ENCODE measurements at places on chromosomes 16 and 17.

DNA sequence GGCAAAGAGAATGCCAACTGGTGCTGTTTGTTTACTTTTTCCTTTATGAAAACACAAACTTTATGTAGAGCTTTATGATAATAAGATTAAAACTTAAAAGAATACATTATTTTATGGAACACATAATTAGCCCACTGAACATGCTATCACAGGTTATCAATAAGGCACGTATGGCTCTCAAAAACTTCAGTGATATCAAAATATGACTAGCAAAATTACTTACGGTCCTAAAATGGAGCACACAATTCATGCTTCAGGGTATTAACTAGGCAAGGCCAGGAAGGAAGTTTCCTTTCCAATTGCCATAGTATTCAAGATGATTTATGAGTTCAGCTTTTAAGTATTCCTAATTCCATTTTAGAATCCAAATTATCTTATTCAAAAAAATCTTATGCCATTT lies 3.6 kb downstream of the RNF43 start:
- DNase-seq = no peak

GRCh38 chr17:34624767-34625383 lies 45.5 kb downstream of the TMEM132E start:
- no peak for DNase-seq

- no peak for DNase-seq
Measured at GRCh38 chr17:76446449-76447231, 6.3 kb downstream of the UBE2O start.

DNA sequence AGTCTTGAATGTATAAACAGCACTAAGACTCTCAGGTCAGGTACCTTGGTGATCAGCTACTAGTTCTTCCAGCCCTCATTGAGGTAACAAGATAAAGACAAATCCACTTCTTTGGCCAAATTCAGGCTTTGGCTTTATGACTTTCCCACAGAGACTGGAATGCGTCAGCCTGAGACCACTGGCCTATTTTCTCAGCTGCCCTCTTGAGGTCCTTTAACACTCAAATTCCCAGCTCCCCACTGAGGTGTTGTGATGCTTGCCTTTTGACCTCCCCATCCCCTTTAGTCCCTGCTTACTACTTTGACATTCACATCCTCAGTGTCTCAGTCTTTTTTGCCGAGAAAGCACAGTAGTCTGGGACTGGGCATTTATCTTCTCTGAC lies 10.6 kb downstream of the TNFAIP1 start:
- no peak for DNase-seq

DNA sequence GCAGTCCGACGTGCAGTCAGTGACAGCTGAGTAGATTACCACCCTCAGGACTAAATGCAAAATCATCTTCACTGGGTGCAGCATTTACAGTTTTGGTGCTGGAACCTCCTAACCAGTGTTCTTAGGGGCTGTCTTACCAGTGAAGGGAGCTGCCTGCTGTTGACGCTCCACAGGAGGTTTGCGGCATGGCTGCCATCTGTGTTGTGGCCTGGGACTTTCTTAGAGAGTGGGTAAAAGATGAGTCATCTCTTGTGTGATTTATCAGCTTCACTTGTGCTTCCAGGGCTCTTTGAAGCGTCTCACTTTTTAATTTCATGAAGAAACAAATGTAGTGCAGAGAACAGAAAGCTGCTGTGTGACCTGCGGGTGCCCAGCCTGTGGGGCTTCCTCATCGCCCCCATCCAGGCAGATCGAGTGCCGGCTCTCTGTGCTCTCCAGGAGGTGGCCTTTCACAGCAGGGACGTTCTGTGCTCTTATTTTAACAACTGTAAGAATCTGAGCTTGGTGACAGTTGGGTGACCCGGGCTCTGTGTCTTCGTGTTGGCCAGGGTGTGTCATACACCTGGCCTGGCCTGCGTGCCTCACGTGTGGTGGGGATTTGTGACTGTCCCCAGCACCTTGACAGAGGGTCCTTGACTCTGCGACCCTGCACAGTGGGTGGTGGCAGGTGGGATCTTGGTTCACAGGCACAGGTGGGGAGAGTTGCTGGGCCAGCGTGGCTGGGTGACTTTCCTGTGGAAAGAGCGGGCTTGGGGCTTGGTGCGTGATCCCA lies 24.3 kb upstream of the ZNF750 start:
- DNase-seq = no peak

- no peak for DNase-seq
Measured at GRCh38 chr16:88144028-88144511, 192.8 kb downstream of the BANP start.

DNA sequence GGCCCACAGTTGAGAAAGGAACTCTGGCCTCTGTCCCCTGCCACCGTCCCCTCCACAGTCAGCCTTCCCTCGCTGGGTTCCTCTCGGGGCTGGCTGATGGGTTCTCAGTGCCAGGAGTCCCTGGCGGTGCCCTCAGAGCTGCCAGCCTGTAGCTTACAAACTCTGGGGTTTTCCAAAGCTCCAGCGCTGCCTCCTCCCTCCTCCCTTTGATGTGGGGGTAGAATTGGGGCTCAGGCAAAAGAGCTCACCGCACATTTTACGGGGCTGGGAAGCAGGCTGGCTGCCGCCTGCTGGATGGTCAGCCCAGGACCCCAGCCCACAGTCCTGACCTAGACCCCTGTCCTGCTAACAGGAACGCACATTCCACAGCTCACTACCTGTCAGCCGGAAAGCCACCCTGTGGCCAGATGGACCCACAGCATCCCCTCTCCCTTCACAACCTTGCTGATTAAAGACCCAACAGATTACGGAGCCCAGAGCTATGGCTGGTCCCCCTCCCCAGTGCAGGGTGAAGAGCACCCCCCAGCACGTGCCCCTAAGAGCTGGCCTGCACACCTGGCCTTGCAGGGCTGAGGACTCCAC lies 6.0 kb downstream of the VASN start:
- no peak for DNase-seq

GRCh38 chr17:44152875-44153274 lies 11.1 kb downstream of the HROB start:
- DNase-seq = no peak

- no peak for DNase-seq
Measured at GRCh38 chr17:30238387-30239088, 3.0 kb upstream of the SLC6A4 start.

DNA sequence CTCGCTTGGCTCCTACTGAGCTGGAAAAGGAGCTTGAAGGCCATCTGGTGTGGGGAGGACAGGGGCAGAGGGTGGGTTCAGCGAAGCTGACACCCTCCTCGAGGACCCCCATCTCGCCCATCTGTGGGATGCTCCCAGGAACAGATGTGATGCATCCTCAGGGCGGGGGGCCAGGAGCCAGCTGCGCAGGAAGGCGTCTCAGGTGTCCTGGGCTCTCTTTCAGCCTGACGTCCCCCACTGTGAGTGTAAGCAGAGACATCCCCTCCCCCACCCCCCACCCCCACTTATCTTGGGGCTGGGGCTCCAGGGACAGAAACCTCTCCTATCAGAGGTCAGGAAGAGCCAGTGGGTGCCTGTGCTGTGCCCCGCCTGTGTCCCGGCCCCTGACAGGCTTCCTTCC lies 16.2 kb downstream of the KIF19 start:
- DNase-seq = no peak

DNA sequence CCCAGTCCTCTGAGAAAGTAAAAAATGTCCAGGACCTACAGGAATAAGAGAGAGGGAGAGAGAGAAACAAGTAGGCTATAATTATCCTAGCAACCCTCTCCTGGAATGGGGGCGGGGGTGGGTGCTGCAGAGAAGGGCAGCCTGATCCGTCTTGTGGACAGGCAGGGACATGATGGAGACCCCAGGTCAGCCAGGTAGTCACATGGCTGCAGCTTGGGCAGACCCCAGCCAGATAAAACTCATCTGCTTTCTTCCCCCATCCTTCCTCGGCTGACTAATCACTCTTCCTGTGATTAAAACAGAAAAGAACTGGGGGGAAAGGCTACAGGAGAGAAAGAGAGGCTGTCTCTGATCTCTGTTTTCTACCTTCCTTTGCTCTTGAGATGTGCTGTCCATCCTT lies 32.6 kb downstream of the COPZ2 start:
- no peak for DNase-seq

DNA sequence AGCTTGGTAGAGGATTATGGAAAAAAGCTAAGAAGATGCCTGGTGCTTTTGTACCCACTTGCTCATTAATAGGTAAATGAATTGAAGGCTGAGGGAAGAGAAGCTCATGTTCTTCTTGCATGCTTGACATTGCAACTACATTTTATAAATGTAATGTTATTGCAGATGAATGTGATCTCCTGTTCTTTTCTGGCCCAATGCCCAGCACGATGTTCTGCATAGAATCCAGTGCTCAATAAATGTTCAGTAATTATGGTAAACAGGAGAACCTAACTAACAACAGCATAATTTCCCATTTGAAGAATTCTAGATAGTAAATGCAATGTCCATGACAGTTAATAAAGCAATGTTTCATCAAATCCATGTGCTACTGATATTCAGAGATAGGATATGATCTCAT lies 638.2 kb upstream of the SOX9 start:
- DNase-seq = no peak

- no peak for DNase-seq
Measured at GRCh38 chr17:67995570-67996263, 552 bp downstream of the C17orf58 start.

GRCh38 chr17:74183411-74183810 lies 20.1 kb upstream of the RPL38 start:
- DNase-seq = no peak

GRCh38 chr16:4233431-4233830 lies 8.4 kb downstream of the SRL start:
- DNase-seq = no peak

GRCh38 chr17:44318077-44318892 lies 6.3 kb downstream of the SLC25A39 start:
- no peak for DNase-seq

- no peak for DNase-seq
Measured at GRCh38 chr16:20906341-20907255, 6.0 kb downstream of the LYRM1 start.

DNA sequence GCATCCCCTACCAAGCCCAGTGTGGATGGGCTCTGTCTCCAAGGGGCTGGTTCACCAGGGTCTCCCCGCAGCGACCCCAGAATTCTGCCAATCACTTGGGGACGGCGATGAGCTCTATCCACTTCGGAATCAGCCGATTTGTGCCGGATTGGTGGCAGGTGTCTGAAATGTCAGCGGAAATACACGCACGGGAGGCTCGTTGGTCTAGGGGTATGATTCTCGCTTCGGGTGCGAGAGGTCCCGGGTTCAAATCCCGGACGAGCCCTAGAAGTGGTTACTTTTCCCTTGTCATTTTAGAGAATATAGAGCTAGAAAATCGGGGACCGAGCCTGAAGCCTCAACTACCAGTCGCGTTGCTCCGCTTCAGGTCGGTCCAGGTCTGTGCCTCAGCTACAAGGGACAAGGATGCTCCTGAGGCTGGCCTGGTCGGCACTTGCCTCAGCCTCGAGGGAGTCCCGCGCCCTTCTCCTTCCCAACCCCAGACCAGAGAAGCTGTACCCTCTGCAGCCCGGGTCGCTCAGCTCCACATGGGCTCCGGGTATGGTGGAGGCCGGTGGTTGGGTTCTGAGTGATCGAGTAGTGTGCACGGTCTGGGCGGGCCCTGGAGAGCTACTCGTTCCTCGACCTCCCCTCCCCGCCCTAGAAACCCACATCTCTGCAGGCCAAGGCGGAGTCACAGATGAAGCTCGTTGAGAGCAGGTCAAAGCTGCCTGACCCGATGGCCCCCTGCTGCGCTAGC lies 16.0 kb upstream of the OR1F1 start:
- no peak for DNase-seq

DNA sequence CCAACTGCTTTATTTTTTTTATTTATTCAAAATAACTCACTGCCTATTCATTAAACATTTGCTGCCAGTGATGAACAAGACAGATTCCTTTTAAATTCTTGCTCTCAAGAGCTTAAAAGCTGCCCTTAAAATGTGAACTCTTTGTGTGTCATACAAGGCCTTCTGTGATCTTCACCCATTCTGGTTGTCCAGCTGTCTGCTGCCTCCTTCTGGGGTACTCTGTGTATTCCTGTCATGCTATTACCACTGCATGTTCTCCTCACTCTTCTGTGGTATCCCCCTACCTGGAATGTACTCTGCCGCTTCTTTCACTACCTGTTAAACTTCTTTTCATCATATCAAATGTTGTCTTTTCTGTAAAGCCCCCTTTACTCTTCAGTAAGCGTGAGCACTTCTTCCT lies 165.8 kb downstream of the CHD9 start:
- no peak for DNase-seq

DNA sequence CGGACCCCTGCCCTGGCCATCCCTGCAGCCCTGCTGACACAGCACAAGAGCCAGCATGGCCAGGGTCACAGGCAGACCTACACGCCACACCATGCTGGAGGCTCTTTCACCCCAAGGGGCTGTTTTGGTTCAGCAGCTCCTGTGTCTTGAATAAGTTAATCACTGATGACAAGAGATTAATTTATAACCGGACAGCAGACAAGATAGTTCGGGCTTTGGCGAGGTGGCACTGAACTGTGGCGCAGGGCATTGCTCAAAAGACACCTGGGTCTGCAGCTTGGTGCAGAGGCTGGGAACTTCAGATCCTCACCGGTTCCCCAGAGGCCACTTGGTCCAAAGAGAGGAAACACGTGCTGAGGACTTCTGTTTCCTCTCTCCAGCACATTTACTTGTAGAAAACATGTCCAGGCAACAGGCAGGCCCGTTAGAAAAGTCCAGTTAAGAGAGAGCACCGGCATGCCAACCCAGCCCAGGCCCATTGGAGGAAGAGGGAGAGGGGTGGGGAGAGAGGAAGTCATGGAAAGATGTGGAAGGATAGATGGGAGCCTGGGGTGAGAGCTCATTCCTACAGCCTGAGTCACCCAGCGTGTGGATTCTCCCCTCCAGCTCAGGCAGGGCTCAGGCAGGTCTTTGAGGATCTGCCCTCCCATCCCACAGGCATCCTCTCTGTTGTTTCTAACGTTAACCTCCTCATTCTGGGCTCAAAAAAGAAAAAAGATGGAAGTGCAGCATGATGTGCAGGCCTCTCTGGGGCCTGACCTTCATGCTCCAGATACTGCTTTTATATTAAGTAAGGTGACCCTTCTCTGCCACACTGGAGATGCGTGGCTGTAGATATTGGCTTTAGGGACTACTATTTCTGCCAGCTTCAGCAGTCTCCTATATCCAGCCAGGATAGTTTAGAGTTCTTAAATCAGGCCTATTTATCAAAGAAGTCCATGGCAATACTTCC lies 80.0 kb upstream of the HNF1B start:
- no peak for DNase-seq

DNA sequence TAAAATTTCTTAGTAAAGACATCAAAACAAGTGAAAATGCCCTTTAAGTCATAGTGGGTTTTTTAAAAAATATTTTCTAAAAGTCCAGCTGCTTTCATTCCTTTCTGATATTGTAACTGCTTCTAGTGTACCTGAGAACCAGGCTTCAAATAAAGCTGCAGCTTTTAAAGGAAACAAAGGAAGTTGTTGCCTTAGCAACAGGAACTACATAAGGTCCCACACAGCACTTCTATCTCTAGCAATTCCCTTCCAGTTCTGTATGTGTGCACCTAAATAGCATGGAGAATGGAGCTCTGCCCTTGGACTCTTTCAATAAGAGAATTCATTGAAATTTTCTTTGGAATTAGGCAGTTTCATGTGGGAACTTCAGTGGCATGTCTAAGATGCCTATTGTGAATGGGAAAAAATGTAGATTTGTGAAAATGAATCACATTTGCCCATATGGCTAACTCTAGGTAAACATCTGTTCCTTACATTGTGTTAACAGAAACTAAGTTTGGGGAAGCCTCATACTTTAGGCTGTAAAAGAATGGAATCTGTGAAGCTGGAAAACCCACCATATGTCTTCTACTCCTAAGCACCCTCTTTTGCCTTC lies 206.4 kb downstream of the KIF2B start:
- DNase-seq = no peak

GRCh38 chr16:74901606-74902005 lies 83.3 kb downstream of the WDR59 start:
- DNase-seq = no peak

GRCh38 chr17:4362141-4362540 lies 4.3 kb downstream of the UBE2G1 start:
- peak; percentile 16 for DNase-seq

Data from putamen (tissue), 1 donor.